ENCODE measurements at places on chromosomes 16 and 17. TPM values are rescaled to one million over a fixed set of nuclear protein-coding genes. Genes with fewer than 3 reads are reported as not detected.

GRCh38 chr17:61390479-61390791 lies 9.2 kb upstream of the TBX2 start:
- no peak for DNase-seq

Gene VAMP2
- total RNA-seq = 2.0 TPM

GRCh38 chr17:80873307-80873951 lies 118.2 kb upstream of the CHMP6 start:
- no peak for DNase-seq

DNA sequence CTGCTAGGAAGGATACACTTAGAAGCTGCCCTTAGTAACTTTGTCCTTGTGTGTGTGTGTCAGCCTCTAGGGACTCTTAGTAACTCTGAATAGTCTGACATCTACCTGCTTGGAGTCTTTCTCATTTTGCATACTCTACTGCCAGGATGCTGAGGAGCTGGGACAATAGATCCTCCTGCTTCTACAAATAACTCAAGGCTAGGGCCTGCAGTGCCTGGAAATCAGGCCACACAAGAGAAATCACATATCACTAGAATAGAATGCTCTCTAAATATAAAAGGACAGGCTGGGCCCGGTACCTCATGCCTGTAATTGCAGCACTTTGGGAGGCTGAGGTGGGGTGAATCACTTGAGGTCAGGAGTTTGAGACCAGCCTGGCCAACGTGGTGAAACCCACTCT lies 38.5 kb upstream of the SLC25A19 start:
- no peak for DNase-seq
